Globus pallidus (tissue), 1 donor: ENCODE measurements at places on chromosomes 2 and 18.

DNA sequence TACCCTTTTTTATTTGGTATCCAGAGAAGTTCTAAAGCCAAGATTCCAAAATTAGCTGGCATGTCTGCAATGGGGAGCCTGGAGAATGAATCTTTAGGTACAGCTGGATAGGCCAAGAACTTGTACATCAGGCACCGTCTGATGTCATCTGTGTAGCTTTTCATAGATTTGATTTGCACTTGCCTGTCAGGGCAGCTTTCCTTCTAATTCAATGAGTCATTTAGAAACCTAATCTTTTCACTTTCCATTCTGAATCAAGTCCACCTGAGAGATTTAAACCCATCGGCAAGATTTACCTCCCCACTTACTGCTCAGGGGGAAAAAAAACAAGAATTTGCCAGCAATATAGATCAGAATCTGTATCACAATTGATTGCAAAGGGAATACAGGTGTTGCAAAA lies 60.9 kb upstream of the ACAA2 start:
- DNase-seq, result no peak

GRCh38 chr2:140873915-140874531 lies 1256.8 kb downstream of the LRP1B start:
- DNase-seq, result no peak

GRCh38 chr2:70132244-70133126 lies 45.2 kb downstream of the PCBP1 start:
- DNase-seq, result peak; percentile 87

DNA sequence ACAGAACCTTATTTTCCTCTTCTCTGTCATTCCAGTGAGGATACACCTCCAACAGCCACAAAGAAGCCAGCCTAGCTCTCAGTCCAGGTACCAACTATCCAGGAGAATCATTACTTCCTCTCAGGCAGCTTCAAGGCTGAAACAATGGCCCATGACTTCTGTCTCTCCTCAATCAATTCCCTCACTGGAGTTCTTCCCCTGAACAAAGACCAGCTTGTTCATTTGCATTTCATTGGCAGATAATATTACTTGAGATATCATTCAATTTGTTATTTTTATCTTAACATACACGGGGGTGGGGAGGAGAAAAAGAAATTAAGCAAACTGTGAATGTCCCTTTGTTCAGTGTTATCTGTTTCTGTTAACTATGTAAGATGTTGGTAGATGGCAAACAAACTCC lies 44.0 kb downstream of the CCDC141 start:
- no peak for DNase-seq

- no peak for DNase-seq
Measured at GRCh38 chr2:41906338-41906725, 141.5 kb upstream of the PKDCC start.

DNA sequence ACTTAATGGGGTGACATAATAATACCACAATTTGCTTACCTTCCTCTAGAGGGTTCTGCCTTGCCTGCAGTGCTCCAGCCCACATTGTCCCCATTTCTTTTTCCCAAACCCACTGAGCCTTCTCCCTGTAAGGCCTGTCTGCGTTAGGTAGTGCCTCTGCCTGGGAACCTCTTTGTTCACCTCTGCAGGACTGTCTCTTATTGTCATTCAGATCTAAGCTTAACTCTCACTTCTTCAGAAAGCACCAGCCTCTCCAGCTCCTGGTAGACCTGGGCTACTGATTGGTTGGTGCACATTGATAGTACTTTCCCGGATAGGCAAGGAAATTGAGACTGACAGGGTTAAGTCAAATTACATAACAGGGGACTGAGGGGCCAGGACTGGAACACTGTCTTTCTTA lies 49.1 kb downstream of the CCDC85A start:
- no peak for DNase-seq

DNA sequence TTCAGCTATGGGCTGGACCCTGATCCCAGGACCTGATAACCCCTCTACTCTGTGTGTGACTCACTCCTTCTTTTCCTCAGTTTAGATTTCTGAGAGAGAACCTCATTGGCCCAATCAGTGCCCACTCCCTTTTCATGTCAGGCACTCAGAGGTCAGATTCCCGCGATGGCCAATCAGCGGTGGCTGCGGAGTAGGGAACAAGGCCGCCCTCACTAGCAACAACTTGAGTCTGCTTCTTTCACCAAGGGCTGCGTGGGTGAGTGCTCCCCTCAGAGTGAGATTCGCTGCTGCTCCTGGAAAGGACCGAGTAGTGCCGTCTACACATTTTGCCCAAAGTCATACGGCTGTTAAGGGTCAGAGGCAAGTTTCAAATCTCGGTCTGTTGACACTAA lies 34.7 kb downstream of the NPPC start:
- DNase-seq, result no peak

- DNase-seq, result no peak
Measured at GRCh38 chr18:24695168-24695567, 234.7 kb downstream of the HRH4 start.

- DNase-seq, result no peak
Measured at GRCh38 chr18:55069497-55069896, 110.2 kb upstream of the CCDC68 start.

GRCh38 chr2:177767768-177768167 lies 304.8 kb downstream of the PDE11A start:
- peak; percentile 20 for DNase-seq

DNA sequence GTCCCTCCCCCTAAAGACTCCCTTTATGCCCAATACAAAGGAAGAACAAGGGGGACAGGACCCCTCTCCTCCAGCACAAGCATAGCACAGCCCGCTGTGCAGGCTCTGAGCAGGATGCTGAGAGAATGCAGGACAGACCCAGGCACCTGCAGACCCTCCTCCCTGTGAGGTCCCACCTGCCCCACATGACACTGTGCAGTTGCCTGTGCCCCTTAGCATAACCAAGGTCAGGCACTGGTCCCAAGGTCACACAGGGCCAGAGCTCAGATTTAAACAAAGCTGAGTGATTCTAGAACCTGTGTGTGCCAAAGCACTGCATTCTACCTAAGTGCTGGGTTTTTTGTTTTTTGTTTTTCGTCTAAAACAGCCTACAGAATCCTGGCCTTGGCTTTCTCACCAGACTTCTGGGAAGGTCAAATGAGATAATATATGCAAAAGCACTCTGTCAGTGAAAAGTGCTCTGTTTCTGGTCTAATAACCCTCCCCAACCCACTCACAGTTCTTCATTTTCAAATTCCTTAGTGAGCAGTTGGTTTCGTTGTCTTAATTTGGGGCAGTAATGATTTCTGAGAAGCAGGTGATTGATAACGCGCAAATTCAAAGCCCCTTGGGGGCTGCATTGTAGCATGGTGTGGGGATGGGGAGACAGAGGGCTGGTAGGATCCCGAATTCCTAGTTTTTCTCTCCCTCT lies 125.7 kb downstream of the KCTD1 start:
- DNase-seq, result no peak

DNA sequence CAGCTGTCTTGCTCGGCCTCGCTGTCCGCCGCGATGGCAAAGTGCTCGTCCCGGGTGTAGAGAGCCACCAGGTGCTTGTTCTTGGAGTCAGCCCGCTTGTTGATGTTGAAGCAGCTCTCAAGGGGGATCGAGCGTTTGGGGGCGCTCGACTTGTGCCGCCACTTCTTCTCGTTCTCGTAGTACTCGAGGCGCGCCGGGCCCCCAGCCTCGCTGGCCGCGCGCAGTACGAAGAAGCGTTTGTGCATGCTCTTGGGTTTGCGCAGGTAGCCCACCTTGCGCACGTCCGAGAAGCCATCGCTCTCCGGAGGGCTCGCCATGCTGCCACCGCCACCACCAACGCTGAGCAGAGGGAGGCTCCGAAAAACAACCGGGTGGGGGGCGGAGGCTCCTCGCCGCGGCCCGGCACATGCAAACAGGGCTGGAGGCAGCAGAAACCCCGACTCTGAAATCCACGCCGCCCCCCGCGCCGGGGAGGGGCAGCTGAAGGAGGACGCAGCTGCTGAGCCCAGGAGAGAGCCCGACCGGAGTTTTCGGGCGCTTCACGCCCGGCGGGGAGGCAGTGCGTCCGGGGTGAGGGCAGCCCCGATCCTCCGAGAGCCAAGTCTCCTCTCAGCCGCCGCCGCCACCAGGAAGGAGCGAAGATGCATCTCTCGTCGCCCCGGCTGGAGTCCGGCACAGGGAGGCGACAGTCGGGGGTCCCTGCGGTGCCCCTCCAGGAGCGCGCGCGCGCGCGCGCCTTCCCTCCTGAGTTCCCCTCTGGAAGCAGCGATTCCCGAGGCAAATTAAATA lies 1.0 kb downstream of the IRS1 start:
- no peak for DNase-seq
